ENCODE measurements at places on chromosomes 3 and 15.

GRCh38 chr3:101640256-101640655 lies 36.7 kb downstream of the ZBTB11 start:
- DNase-seq, result no peak

DNA sequence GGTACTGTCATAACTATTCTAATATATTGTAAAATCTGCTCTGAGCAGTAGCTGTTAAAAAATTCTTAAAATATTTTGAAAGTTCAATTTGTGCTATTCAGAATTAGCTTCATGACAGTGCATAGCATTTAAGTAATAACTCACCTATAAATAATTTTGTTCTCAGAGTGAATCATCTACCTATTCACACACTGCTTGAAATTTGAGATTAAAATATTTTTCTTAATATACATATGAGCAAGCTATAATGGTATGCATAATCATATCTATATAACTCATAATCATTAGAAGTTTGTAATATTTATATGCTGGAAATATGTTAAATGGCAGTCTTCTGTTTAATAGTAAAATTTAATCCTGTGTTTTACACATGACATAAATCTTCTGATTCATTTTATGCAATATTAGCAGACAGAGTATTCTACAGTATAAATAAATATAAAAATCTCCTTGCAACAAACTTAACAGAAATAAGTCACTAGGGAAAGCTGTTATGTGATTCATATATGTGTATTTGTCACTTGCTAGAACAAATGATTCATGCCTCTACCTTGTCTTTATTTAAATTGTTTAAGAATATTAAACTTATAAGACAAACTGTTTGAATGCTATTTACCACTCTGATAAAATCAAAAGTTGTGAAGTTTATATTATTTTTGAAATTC lies 710.8 kb downstream of the PLOD2 start:
- no peak for DNase-seq

DNA sequence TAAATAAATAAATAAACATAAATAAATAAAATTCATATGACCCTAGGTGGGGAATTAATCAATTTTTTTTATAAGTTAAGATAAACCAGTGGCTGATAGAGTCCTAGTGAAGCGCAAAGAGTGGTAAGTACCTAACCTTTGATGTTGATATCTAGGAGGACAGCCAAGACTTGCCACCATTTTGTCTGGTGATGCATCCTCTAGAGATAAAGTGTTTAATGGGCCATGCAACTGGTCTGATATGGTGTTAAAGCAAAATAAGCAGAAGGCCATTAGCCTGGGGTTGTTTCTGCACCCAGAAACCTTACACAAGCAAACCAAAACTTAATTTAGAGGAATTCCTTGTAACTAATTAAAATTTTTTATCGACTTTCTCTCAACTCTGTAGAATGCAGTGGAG lies 9.6 kb upstream of the USP8 start:
- DNase-seq, result no peak

DNA sequence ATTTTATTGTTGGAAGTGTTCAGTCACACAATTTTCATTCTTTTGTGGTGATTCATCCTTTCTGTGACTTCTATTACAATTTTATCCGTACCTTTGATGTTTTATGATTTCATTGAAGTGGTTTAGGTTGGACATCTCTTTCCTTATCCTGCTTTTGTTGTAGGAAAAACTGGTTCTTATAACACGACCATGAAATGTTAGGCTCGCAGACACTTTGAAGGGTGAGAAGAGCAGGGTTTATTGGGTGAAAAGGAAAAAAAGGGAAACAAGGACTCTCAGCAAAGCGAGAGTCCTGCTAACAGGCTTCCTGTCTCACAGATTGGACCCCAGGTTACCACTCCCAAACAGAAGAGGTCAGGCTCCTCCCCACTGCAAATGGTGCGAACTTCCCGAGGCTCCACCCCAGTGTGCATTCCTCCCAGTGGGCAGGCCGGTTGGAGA lies 257.4 kb downstream of the STXBP5L start:
- DNase-seq, result no peak

- DNase-seq, result no peak
Observed at GRCh38 chr3:178455226-178455625, 81.0 kb upstream of the KCNMB2 start.

GRCh38 chr3:107103786-107104185 lies 273.5 kb upstream of the CCDC54 start:
- DNase-seq, result no peak

DNA sequence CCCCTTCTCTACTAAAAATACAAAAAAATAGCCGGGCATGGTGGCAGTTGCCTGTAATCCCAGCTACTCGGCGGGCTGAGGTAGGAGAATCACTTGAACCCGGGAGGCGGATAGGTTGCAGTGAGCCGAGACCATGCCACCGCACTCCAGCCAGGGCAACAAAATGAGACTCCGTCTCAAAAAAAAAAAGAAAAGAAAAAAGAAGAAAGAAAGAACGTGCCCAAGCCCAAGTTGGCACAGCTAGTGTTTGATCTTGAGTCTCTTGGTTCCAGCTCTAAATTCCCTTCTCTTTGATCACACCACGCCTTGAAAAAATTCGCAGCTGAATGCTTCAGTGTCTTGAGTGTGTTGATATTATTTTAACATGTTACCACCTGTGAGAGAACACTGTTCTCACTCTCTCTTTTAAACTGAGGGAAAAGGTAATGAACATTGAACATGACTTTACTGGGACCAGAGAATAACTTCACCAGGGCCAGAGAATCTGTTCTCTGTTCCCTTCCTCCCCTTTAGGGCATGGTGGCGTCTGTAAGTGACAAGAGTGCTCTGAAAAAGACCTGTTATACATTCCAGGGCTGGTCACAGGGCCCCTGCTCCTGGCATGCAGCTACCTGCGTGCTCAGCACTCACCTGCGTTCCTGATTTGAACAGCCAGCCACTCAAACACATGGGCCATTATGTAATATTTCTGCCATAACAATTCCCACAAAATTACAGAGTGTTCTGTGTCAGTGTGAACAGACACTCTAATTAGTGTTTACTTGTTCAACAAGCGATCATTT lies 19.0 kb downstream of the SLCO3A1 start:
- DNase-seq, result no peak

DNA sequence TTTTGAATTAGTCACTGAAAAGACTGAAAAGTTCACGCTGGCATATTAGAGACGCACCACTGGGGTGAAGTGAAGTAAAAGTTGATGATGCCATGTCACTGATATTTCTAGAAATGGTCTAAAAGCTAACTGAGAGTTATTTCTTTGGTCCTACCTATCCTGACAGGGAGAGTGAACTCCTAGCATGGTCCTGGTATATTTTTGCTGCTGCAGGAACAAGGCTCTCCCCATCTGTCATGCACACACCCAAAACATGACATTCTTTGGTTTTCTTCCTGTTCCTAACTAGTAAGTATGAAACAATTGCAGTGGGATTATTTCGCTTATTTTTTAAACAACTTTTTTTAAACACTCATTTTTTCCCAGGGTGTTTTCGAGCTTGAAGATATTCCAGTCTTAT lies 466.7 kb downstream of the ERC2 start:
- DNase-seq, result no peak

DNA sequence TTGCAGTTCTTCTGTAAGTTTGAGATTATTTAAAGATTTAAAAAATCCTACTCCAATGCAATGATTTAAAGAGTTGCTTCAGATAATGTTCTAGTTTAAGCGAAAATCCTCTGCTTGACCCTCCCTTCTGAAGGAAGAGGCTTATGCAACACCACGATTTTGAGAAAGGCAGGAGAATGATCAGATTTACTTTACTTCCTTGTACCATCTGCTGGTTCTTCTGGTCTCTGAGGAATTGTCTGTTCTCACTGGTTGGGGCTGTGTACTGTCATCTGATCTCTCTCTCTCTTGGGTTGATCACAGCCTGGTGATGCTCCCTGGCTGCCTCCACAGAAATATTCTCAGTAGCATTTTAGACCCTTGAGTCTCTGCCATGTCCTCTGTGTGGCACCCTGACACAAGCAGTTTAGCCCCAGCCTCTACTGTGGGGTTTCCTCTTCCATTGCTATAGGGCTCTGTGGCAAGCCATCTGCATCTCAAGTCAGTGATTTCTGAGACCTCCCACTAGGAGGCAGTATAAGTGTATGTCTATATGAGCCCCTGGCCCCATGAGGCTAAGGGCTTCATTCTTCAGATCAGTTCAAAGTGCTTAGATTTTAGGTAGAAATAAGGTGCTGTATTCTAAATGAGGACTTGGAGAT lies 50.8 kb upstream of the PLAAT1 start:
- DNase-seq, result peak; percentile 10

DNA sequence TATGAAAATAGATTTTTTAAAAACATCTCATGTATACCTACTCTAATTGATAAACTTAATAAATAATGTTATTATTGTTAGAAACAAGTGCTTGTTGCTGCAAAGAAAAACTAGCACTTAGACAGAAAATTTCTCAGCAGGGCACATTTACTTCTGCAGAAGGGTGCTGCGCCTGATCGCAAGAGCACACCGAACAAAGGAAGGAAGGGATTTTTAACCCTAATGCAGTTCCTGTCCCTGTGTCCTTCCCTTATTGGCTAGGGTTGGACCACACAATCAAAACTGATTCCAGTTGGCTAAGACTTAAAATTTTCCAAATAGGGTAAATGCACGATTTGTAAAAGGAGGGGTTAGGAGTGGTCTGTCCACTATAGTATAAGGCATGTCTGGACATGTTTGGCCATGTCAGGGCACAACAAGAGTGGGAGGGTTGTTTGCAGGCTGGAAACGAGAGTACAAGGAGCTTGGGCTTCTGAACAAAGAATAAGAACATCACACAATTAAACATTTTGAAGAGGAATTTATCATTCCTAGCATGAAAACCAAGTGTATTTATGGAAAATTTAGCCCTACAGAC lies 4.7 kb downstream of the DTWD1 start:
- no peak for DNase-seq

GRCh38 chr3:175672119-175672689 lies 813.1 kb downstream of the NAALADL2 start:
- DNase-seq, result no peak

GRCh38 chr3:46400846-46401245 lies 6.0 kb downstream of the CCR5AS start:
- DNase-seq, result no peak

GRCh38 chr3:155995525-155996370 lies 124.6 kb upstream of the KCNAB1 start:
- no peak for DNase-seq

DNA sequence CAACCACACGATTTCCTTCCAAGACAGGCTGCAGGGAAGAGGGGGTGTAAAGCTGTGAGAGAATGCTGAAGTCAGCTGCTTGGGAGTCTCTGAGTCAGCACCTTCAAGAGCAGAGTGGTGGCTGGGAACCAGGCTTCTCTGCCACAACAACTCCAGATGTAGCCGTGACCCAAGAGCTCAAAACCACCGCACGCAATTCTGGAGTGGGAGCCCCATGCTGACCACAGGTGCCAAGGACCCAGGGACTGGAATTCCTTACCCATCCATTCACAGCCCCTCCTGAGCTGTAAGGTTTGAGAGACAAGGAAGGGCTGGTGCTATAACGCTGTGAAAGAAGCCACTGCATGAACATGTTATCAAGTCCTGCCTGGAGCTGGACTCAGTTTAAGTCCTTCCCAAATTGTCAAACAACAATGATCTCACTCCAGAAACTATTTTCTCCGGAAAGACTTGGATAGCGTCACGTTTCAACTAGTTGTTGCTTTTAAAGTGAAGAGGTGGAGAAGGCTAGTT lies 61.4 kb downstream of the UMPS start:
- DNase-seq, result no peak

Measured in GM12891 (cell line).